Occipital lobe (tissue), 3 donors: ENCODE measurements at places on chromosomes 11 and 22. TPM values are rescaled to one million over a fixed set of nuclear protein-coding genes. Genes with fewer than 3 reads are reported as not detected.

Gene AQP11
- total RNA-seq = 5.9 TPM

Gene KDM4D
- 1.9 TPM for total RNA-seq

Gene KDM4E
- total RNA-seq = not detected

Gene EHF
- 0.16 TPM for total RNA-seq

Gene WNT7B
- 6.6 TPM for total RNA-seq

Gene MMP13
- total RNA-seq = not detected

Gene TBX1
- 0.62 TPM for total RNA-seq

Gene OPCML
- total RNA-seq = 65.5 TPM

Gene CD3E
- total RNA-seq = not detected

Gene NNMT
- total RNA-seq = not detected

Gene TSGA10IP
- total RNA-seq = not detected

Gene BBOX1
- total RNA-seq = 4.1 TPM

Gene OR51B2
- total RNA-seq = 0.78 TPM

Gene CPT1A
- total RNA-seq = 5.5 TPM

Gene OR5P2
- not detected for total RNA-seq

Gene MUC5AC
- total RNA-seq = not detected
